ENCODE measurements at places on chromosomes 2 and 18.
A peak's percentile ranks its signal among the peaks of the same experiment; 100 is the strongest.

GRCh38 chr2:24892928-24893327 is 27.1 kb downstream of the ADCY3 start:
- no peak for DNase-seq

- peak; percentile 22 for DNase-seq
These were observed 27.5 kb downstream of the EML4 start for GRCh38 chr2:42196403-42197267.

DNA sequence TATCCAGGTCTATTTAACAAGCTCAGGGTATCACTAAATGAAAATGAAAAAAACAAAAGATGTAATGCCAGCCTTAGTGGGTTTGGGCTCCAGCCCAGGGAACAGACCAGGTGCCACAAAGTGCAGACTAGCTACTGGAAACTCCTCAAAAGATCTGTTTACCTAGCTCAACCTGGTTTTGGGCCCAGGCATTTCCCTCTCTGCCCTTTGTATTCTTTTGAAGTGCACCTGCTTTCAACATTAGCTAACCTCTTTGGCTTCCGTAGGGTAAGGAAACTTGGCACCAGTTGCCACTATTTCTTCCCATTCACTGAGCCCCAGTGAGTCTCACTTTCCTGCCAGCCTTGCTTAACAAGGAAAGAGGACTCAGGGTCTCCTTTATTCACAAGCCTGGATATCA is 123.6 kb upstream of the CDCA7 start:
- DNase-seq: no peak

- DNase-seq: no peak
These were observed 818.8 kb downstream of the SLC4A3 start for GRCh38 chr2:220446106-220446712.

GRCh38 chr2:69209482-69209881 is 177.5 kb downstream of the GFPT1 start:
- DNase-seq: no peak

Data from activated T-cell treated with anti-CD3 and anti-CD28 coated beads for 1 hour (primary cell).